ENCODE measurements at places on chromosomes 7 and 10.

DNA sequence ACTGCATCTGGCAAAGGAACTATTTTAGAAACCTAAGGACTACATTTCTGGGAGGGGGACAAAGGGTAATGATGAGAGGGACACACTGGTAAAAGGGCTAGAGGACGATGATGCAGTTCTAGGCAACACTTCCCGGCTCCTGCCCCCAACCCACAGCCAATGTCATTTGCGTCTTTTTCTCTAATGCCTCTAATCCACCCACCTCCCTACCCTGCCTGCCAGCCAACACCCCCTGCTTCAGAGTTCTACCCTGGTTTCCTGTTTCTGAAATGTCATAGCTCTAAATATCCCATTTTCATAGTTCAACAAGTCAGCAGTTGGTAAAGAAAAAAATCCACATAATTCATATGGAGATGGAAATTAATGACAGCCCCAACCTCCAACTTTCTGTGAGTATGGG, 79.0 kb downstream of the KIAA1549 start:
- DNase-seq = no peak

GRCh38 chr10:71909399-71910083, 54.7 kb upstream of the CHST3 start:
- DNase-seq = no peak

DNA sequence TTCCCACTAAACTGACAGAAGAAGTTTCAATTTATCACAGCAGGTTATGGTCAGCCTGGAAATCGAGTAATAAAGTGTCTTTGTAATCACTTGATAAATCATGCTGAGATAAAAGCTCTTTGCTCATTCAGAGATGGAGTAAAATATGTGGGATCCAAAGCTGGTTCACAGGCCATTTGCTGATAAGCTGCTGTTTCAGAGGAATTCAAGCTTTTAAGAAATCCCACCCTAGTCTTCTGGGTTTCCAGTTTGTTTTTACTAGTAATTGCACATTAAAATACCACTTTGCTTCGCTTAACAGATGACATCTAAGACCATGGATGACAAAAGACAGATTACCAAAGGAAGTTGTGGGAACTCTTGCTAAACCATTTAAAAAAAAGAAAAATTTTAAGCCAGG, 37.4 kb upstream of the CDK6 start:
- DNase-seq = no peak

DNA sequence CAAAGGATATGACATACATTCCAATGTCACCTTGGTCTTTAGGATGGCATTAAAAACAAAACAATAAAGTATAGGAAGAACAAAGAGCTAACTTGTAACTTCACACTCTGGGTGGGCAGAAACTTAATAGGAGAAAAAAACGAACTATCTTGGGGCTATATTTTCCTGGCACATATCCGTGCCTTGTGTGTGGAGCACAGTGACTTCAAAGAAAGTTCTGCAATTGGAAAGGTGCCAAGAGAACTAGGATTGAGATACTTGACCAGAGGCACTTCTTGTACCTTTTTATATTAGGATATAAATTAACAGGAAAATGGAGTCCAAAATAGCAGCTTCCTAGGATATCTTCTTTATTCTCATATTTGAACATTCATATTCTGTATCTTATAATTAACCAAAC, 148.4 kb downstream of the SEMA3D start:
- no peak for DNase-seq

GRCh38 chr10:77494327-77494726, 143.3 kb downstream of the KCNMA1 start:
- DNase-seq = no peak

GRCh38 chr10:18185621-18186020, 45.4 kb downstream of the CACNB2 start:
- DNase-seq = no peak

DNA sequence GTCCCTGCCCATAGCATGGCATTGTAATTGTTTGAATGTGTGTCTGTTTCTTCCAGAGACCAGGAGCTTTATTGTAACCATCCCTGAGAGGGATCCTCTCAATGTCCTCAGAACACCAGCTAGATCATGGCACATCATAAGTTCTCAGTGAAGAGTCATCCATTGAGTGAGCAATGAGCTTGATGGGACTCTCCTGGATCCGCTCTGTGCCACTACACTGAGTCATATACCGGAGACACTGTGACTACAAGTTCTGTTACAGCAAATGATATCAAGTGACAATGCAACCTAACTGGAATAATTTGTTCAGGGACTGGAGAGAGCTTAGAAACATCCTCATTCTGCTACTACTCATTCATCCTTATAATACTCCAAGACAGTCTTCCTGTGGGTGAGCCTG, 25.1 kb downstream of the MRPS24 start:
- no peak for DNase-seq

- DNase-seq = no peak
These were observed 79.1 kb downstream of the PRTFDC1 start for GRCh38 chr10:24873281-24873683.

DNA sequence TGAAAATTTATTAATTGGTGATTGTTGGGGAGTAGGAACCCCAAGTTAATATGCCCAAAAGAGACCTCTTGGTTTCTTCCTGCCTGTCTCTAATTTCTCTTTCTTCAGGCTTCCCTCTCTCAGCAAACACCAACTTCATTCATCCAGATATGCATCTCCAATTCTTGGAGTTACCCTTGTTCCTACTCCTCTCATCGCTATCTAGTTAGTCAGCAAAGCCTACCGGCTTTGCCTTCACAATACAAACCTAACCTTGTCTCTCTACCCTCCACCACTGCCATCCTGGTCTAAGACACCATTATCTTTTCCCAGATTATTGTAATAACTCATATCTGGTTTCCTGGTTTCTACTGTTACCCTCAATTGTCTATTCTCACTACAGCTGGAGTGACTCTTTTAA, 47.9 kb downstream of the MRPL32 start:
- DNase-seq = no peak

DNA sequence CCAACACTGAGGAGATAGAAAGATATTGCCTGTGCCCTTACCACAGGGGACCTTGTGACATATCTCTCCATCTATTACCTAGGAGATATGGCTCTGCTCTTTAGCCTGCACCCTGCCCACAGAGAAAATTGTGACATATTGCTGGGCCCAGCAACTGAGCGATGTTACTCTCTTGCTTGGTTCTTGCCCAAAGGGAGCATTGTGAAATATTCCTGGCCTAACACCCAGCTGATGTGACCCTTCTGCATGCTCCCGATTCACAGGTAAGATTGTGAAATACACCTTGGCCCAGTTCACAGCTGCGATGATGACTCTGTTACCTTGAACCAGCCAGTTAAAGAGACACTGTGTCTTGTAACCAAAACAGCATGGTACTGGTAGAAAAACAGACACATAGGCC, 37.2 kb upstream of the ZNF107 start:
- DNase-seq = no peak

DNA sequence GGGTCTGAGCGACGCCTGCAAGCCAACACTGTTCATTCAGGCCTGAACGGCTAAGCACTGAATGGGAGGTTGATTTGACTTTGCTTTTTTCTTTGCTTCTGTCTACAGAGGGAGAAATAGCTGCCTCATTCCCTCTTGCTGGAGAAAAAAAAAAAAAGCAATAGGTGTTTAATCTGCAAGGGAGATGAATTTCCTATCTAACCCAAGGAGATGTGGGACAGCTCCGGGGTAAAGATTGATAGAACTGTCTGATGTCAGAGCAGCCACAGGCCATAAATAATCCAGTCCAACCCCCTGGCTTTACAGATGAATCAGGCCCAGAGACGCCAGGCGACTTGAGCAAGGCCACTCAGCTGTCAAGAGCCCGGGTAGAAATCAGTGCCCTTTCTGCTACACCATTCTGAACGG, 168.0 kb downstream of the ARHGAP12 start:
- no peak for DNase-seq

DNA sequence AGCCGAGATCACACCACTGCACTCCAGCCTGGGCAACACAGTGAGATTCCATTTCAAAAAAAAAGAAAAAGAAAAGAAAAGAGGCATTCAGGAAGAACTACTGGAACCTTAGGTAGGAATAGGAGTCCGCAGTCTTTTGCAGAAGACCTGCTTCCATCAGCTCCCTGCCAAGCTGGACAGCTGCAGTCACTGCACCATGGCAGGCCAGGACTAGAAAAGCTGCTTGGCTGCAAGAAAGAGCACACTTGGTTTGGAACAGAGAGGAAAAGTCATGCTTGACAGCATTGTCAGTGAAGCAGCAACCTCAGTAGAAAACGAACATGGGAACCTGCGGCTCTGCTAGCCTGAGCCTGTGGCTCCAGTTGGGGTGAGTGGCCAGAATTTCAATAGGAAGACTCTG, 104.3 kb downstream of the MARCHF5 start:
- no peak for DNase-seq

GRCh38 chr10:49220031-49220430, 31.8 kb upstream of the TMEM273 start:
- no peak for DNase-seq

- no peak for DNase-seq
These were observed 181.8 kb downstream of the LRRTM3 start for GRCh38 chr10:67107670-67108069.

- no peak for DNase-seq
These were observed 138.8 kb downstream of the SFMBT2 start for GRCh38 chr10:7272008-7272407.

DNA sequence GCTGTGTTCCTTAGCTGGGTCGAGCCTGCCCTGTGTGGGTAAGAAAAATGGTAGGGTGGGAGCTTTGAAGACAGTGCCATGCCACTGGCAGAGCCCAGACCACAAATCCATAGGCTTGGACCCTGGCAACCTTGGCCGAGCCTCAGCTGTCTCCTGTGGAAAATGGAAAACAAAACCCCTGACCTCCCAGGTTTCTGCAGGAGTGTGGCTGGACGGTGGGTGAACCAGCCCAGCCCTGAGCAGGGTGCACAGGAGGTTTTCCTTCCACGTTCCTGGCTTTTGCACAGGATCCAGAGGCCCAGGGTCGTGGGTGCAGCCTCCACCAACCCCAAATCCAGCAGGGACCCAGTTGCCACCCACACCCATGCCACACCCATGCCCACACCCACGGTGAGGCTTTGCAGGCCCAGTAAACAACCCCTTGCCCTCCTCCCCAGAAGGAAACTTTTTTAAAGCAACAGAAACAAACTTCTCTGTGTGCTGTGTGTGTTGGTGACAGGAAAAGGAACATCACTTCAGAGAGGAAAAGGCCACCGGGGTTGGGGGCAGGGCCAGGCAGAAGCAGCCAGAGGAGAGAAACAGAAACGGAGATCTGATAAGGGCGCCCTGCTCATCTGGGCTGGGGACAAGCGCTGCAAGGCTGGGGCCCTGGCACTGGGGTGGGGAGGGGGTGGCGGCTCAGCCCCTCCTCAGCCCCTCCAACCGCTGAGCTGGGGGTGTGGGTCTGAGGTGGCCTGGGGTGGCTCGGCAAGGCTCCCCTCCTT, 20.7 kb upstream of the ZMIZ1 start:
- no peak for DNase-seq

GRCh38 chr7:150520145-150520544, 5.5 kb downstream of the GIMAP7 start:
- no peak for DNase-seq

DNA sequence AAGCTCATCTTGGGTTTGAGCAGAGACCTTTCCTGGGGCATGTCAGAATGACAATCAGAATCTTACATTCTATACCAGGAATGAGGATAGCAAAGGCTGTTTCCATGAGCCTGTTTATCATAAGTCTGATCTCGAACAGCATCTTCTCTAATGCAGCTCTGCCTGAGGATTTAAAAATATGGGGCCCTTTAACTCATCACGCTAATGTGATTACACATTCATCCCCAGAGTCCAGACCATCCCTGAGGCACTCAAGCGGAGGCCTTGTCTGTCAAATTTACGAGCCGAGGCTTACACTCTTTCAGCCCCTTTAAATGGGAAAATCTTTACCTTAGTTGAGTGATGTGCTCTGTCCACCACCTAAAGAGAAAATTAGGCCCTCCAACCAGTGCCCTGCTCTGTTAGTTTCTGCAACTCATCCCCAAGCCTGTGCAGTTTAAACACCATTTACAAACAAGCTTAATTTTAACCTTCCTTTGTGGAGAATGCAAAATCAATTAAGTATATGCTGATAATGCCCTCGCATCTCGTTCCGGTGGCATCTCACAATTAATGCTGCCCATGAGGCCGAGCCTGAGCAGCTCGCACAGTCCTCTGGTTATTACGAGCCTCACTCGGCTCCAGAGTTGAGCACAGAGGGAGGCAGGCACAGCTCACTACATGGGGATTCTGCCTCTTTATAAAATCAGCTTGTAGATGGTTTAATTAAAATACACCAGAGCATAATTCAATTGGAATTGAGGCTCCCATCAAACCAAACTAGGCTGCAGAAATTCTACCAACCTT, 16.0 kb downstream of the CHST15 start:
- DNase-seq = no peak

DNA sequence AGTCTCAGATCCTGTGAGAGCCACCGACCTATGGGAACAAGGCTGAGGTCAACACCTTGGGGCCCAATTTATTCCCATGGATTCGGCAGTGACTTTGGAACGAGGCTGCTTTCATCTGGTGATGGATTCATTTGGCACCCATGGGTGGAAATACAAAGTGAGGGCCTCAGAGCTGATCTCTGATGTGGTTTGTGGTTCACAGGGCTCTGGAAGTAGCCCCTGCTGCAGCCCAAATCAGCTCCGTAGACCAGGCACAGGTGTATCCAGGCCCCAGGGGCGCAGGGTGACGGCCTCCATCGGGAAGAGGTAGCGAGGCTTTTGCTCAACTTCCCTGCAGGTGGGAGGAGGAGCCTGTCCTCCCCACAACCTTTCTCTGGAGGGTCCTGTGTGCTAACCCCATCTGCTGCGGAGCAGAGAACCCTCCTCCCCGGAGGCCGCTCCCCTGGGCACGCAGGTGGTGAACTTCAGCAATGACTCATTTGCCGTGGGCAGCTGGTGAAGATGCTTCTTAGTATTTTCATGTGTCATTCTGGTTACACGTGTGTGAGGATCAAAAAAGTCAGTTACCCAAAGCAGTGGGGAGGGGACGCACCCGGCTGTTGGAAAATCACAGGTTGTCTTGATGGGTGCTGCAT, 7.5 kb upstream of the JAKMIP3 start:
- no peak for DNase-seq

- no peak for DNase-seq
These were observed 7.9 kb downstream of the PANK1 start for GRCh38 chr10:89637113-89637512.

DNA sequence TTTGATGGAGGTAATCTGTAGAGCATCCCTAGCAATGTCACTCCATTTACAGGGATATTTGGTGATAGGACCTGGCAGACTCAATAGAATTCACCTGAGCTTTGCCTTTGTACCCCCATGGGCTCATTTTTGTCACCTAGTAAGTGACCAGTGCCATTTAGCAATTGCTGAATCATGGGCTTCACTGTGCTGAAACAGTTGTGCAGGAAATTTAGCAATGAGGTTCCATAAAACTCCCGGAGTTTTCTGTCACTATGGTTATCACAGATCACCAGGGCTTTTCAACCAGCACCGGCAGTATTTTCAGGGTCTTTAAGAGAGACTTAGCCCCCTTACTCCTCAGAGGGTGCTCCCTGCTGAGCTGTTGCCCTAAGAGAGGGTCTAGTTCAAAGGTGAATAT, 40.2 kb downstream of the FAS start:
- no peak for DNase-seq

- no peak for DNase-seq
These were observed 4.1 kb downstream of the NUP42 start for GRCh38 chr7:23185980-23186379.

GRCh38 chr7:85320699-85321476, 134.0 kb upstream of the SEMA3D start:
- DNase-seq = no peak

- DNase-seq = no peak
These were observed 96.1 kb downstream of the COL28A1 start for GRCh38 chr7:7439564-7439963.

- no peak for DNase-seq
These were observed 400.9 kb downstream of the KCNMA1 start for GRCh38 chr10:77236700-77237099.
